ENCODE measurements at places on chromosomes 7 and 10.

DNA sequence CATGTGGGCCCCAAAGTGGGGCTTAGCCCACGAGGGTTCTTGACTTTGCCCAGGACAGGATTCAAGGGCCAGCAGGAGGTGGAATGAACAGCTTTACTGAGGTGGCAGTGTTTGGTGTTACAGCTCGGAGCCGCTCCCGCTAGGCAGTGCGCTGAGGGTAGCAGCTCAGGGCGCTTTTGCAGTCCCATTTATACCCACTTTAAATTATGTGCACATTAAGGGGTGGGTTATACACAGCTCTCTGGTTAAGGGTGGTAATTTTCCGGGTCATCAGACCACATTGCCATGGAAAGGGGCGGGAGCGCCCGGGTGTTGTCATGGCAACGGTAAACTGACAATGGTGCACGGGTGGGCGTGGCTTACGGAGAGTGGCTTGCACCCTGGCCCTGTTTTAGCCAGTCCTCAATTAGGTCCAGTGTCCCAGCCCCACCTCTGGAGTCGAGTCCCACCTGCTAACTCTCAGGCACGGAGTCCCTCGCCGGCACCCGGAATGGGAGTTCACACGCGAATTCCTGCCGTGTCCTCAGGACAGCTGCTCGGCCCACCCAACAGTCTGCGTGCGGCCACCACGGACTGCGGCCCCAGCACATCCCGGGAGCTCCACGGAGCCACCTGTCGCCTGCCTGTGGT, 58.2 kb upstream of the PDGFA start:
- DNase-seq = peak; percentile 99

DNA sequence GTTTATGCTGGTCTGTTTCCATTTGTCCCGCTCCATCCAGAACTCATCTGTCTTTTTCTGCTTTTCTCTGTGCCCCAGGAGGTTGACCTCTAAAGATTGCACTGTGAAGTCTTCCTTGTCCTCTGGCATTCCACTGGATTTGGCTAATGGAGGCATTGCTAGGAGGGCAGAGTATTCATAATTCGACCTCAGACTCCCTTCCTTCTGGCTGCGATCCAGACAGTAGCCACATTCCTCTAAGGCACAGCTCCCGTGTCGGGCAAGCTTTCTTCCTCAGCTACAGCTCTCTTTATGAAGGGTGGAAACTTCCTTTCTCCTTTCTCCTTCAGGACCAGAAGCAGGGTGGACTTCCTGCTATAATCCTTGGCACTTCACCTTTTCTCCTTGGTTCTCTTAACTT, 175.9 kb downstream of the BAMBI start:
- peak; percentile 34 for DNase-seq

DNA sequence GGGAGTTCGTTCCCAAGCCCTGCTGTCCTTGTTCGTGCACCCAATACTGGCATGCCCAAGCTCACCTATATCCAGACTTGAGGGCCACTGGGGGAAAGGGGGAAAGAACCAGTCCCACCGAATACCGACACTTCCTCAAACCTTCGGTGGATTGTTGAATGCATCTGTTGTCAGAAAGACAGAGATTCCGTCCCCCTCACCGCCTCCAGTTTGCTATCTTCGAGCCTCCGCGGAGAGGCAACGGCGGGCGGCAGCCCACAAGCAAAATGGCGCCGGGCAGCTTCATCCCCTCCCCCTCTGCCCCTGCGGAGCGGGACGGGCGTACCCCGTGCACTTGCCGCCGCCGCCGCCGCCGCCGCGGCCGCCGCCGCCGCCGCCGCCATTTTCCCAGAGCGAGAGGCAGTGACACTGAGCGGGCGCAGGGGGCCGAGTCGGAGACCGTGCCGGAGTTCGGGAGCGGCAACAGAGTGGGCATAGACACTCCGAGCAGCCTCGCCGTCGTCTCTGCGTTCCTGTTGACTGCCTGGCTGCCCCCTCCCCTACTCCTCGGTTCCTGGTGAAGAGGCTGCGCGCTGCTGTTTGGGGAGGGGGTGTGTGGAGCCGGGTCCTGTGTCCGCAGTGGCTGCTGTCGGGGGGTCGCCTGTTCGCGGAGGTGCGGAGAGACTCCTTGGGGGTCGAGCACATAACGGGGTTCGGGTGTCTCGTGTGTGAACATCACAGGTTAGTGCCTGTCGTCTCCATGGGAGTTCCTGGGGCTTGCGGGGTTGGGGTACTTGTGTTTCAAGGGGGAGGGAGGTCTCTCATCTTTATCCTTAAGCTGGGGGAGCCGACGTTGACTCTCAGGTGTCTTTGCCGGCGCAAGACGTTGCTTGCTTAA, at the start of gene KMT2E:
TSS of gene KMT2E (plus strand) at position 390 of the 877 bp plus-strand sequence. CDS start 26,748 bp downstream, outside the sequence.
- peak; percentile 93 for DNase-seq

DNA sequence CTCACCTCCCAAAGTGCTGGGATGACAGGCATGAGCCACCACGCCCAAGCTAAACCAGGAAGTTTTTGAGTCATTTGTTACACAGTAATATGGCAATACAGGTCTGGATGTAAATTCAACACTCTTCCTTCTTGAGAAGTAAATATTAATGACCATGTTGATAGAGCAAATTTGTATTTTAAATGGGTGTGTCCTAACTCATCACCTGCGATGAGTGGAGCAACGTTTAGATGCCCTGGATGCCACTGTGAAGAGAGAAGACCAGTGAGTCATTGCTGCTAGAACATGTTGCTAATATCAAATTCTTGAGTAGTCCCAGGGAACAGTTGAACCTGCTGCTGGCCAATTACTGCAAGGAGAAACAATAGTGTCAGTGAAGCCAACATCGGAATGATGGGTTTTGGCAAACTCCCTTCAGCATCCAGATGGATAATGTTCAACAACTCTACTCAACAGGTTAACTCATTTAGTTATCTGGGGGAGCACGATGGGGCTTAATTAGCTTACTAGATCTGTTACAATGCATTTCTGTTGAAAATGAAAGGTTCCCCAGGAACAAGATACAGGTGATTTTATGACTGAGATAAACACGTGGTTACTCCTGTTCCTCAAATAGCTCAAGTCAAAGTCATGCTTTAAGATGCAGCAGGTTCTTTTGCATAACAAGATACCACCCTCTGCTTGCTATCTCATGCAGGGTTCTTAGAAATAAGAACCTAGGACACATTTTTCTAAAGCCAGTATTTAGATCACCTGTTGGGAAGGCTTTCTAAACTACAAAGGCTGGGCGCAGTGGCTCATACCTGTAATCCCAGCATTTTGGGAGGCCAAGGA, 146.8 kb downstream of the CALN1 start:
- DNase-seq = no peak

DNA sequence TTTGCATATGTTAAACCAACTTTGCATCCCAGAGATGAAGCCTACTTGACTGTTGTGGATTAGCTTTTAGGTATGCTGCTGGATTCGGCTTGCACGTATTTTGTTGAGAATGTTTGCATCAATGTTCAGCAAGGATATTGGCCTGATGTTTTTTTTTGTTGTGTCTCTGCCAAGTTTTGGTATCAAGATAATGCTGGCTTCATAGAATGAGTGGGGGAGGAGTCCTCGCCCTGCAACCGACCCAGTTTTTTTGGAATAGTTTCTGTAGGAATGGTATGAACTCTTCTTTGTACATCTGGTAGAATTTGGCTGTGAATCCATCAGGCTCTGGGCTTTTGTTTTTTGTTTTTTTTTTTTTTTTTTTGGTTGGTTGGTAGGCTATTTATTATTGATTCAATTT, 147.9 kb downstream of the AHR start:
- no peak for DNase-seq

- DNase-seq = no peak
Measured at GRCh38 chr10:132136097-132136521, 50.6 kb upstream of the DPYSL4 start.

DNA sequence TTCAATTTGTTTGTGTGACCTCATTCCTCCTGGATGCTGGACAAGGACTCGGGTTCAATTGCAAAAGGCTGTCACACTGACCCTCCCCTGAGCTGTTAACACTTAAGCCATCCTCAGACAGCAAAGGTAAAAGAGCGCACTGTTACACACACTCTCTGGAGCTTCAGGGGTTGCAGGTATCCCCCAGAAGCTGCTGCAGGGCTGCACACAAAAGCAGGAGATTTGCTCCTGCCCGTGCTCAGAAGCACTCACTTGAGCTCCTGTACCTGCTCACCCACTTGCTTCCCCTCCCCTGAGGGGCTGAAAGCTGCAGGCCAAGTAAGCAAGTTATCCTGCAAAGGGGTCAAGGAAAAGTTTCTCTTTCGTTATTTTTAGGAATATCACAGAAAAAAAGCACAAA, 886.2 kb upstream of the ZWINT start:
- no peak for DNase-seq

DNA sequence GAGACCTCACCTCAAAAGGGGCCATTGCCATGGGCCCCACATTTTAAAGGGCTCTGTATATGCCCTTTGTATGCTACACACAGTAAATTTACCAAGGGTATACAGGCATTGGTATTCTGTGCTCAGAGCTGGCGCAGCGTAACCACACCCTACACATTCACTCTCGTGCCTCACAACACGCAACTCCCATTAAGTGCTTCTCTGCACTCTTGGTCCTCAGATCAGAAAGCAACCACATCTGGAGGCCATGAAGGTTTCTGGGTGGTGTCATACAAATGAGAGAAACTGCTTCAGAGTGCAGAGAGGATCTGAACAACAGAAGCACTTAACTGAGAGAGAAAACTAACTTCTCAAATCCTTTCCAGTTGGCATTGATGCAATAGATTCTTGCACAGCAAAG, 9.4 kb upstream of the CACUL1 start:
- DNase-seq = no peak

GRCh38 chr10:68897336-68897741, 3.8 kb upstream of the DDX50 start:
- DNase-seq = peak; percentile 85

DNA sequence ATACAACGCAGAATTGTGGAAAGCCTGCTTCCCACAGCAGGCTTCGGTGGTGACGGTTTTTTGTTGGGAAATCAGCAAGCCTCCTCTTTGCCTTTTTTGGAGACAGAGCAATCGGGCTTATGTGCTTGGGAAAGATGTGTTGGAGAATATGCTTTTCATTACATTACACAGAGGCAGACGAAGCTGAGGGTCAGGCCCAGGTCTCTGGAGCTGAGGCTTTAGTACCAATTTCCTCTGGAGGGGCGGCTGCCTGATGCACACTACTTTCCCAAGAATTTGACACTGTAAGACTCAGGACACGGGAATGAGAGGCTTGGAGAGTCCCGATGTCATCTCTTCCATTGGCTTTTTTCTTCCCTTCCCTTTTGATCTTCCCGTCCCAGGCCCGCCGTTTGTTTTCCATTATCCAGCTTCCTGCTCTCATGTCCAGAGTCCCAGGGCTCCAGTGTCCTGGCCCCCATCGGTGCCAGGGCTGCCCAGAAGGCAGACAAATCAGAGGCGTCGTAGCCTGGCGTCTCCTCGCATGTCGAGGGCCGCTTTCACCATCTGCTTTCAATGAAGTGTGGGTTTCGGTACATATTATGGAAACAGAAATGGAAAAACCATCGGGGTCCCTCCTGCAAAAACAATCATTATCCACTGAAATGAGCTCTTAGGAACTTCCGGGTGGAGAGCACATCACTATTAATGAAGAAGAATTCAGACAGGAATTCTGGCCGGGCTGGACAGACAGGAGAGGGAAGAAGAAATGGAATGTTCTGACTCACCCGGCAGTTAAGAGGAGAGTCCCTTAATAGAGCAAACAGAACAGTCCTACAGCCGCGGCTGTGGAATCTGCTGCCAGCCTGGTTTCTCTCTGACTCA, 123.0 kb upstream of the JCAD start:
- peak; percentile 85 for DNase-seq

DNA sequence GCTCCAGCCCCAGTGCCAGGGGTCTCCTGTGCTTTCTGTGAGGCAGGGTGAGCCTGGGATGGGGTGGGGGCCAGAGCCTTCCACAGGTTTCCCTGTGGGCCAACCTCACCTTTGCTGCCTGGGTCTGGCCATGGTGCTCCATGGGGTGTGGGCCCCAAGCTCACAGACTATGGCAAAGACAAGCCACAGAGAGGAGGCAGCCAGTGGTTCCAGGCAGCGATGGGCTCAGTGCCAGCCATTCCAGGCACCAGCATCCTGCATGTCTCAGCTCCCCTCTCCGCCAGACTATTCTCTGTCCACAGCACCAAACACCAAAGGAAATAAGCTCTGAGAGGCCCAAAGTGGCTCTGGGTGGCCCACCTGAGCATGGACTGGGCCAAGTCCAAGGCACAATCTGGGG, 133.5 kb downstream of the PTPN20 start:
- DNase-seq = no peak

DNA sequence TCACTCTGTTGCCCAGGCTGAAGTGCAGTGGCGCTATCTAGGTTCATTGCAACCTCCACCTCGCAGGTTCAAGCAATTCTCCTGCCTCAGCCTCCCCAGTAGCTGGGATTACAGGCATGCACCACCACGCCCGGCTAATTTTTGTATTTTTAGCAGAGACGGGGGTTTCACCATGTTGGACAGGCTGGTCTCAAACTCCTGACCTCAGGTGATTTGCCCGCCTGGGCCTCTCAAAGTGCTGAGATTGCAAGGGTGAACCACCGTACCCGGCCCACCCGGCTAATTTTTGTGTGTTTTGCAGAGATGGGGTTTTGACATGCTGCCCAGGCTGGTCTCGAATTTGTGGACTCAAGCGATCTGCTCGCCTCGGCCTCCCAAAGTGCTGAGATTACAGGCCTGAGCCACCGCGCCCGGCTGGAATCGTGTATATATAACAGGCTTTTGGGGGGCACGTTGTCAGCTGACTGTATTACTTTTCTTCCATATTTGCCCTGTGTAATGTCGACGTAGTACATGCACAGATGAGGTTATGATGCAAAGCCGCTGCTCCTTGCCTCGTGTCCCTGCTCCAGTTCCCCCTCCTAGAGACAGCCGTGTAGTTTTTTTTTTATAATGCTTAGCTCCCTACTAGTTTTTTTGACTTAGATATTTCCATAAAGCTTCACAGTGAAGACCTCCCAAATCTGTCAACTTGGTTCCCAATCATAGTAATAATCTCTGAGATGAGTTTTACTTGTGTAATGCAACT, 883 bp upstream of the TRA2A start:
- DNase-seq = no peak

DNA sequence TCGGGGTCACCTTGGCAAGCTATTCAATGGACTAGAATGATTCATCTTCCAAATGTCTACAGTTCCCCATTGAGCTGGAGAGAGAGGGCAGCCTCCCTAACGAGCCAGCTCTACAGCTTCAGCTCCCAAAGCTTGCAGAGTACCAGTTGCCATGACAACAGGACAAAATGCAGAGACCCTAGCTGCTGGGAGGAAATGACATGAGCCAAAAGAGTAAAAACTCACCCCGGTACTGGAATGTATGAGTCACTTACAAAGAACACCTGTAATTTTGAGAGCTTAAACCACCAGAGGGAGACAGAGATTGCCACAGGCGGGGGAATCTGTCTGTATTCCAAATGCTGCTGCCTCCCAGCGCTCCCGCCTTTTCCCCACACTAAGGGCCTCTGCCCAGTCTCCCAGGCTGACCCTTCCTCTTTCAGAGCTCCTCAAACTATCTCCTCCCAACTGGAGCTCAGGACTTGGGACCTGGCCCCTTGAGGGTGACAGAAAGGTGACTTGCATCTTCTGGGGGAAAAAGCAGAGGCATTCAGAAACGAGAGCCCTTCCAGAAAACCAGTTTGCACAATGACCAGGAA, 95.5 kb downstream of the CUL2 start:
- peak; percentile 35 for DNase-seq

GRCh38 chr7:16753932-16754855, 639 bp downstream of the TSPAN13 start:
- peak; percentile 84 for DNase-seq

- peak; percentile 36 for DNase-seq
Measured at GRCh38 chr7:13731643-13732042, 257.8 kb downstream of the ETV1 start.
